ENCODE measurements at places on chromosomes 1 and 21.

GRCh38 chr1:96632045-96632664, 89.4 kb upstream of the PTBP2 start:
- no peak for DNase-seq

GRCh38 chr1:232988572-232989040, 38.2 kb downstream of the NTPCR start:
- no peak for DNase-seq

DNA sequence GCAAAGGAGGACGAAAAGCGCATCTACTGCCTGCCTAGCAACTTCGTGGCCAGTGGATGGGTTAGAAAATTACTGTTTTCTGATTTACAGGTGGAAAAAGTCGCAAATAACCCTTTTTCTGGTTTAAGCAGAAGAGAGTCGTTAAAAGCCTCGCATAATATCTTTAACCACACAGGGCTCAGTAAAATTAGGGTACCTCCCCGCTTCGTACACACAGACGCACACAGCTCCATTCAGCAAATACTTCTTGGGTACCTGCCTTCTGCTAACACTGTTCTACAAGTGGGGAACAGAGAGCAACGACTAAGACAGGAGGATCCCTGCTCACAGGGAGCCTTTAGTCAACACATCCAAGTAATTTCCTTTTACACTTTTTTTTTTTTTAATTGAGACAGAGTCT, 704 bp downstream of the ALG6 start:
- peak; percentile 5 for DNase-seq

DNA sequence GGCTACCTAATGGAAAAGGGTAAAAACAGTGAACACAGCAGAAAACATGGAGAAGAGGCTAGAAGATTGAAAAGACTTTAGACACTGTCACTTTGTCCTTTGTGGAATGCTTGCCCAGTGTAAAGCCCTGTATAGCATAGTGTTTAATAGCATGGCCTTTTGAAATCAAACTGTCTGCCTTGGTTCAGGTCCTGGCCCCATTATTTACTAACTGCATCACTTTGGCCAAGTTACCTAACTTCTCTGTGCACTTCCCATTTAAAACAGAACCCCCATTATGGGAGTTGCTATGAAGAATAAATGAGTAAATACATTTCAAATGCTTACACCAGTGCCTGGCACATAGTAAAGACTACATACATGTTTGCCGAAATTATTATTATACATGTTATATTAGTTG, 12.1 kb downstream of the PHC2 start:
- DNase-seq, result no peak

- DNase-seq, result no peak
Measured at GRCh38 chr1:88104236-88104635, 579.8 kb upstream of the PKN2 start.

GRCh38 chr1:243917177-243917862, 67.3 kb upstream of the AKT3 start:
- DNase-seq, result peak; percentile 2

DNA sequence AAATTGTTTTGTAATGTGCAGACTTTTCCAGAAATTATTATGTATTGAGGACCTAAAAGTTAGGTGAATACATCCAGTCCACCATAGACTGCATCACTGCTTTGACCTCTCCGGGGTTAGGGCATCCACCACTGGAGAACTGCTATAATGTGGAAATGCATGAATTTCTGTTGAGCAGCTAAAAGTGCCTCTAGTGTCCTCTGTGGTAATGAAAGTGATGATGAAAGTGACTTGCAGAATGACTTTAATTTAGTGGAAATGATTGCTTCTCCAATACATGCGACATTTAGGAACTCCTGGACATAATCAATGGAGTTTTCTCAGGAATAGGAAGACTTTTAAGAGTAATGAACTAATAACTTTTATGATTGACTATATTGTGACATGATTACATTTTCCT, 170.8 kb downstream of the LBR start:
- no peak for DNase-seq

- DNase-seq, result no peak
Measured at GRCh38 chr1:117570988-117571409, 34.8 kb upstream of the TENT5C start.

- DNase-seq, result no peak
Measured at GRCh38 chr1:17067069-17067426, 13.2 kb upstream of the SDHB start.

DNA sequence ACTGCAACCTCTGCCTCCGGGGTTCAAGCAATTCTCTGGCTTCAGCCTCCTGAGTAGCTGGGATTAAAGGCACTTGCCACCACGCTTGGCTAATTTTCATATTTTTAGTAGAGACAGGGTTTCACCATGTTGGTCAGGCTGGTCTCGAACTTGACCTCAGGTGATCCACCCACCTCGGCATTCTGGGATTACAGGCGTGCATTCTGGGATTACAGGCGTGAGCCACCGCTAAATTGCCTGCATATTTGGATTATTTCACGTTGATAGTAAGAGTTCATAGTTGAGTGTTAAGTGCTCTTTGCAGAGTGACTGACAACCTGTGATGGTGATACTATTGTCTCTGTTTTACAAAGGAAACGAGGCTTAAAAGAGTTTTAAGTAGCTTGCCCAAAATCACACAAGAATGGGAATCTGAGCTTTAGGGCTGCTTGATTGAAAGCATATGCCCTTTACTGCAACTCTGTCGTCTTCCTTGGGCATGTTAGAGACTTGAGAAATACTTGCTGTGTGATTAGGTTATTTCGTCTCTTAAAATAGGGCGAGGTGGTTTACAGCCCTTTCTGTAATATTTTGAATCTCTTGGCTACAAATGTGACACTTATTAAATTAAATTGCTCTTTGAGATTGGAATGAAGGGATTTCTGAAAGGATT, 12.4 kb downstream of the CDC42 start:
- DNase-seq, result no peak

DNA sequence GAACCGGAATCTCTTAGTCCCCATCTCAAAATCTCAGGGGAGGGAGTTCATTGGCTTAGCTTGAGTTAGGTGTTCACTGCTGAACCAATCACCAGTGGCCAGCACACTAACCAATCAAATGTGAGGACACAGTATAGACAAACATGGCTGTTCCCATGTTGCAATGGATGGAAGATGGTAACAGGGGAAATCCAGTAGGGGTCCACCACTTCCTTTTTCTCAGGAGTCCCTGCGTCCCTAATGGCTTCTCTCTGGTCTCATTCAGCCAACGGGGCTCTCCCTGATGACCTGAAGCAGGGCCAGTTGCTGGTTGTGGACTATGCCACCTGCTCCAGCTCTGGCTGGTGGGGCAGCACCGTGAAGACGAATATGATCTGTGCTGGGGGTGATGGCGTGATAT, 9.7 kb downstream of the CELA2B start:
- no peak for DNase-seq

- no peak for DNase-seq
Measured at GRCh38 chr1:52360595-52360968, 5.4 kb downstream of the CC2D1B start.

- no peak for DNase-seq
Measured at GRCh38 chr1:83734420-83734819, 264.5 kb downstream of the TTLL7 start.

DNA sequence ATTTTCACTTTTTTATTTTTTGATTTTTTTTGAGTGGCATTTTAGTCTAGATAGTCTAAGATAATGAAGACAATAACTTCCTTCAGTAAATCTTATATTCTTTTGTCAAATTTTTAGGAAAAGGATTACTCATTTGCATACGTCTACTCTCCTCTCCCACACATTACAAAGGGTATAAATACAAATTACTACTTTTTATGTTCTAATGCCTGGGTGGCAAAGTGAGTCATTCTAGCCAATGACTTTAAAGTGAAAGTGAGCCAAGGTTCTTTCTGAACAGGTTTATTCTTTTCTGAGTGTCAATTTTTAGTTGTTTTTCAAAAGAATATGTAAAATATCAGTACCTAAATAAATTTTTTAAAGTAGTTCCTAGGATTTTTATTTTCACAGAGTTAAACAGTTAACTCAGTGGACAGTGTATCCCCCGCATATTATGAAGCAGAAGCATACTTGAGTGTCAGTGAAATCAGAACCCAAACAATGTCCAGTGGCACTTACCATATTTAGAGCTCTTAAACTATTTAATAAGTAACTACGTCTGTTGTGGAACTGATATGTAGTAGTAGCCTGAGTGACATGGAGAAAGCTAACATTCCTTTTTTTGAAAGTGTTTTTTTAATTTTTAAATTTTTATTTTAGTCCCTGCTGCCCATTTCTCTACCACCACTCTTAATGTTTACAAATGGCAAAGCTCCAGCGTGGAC, 141.7 kb downstream of the PHTF1 start:
- no peak for DNase-seq

DNA sequence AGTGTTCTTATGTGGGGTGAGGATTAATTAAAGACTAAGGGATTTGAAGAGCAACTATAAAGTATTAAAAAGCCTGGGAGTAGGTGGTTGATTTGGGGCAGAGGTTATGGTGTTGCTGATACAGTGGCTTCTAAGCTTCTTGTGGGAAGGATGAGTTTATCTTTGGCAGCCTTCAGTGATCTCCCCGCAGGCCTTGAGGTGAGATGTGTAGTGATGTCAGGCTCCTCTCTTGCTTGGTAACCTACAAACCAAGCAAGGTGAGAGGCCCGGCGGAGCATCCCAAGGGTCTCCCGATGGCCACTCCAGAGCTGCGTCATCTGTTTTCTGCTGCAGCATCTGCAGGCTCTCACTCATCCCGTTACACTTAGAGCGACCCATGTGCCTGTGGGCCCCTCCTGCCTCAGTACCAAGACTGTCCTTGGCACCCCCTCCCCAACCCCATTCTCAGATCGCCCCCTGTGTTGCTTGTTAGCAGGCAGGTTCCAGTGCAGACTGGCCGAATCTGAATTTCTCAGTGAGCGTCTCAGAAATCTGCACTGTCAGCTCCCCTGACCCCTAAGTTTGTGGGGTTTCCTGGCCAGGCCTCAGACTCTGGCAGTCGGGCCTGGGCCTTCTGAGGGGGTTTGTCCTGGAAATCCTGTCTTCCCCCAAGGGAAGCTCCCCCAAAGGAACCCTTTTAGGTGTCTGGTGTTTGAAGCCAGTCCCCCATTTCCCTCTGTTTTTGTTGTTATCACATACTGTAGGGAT, 77.9 kb downstream of the GALNT2 start:
- DNase-seq, result no peak

GRCh38 chr1:221793439-221794078, 51.7 kb upstream of the DUSP10 start:
- DNase-seq, result peak; percentile 36

- no peak for DNase-seq
Measured at GRCh38 chr1:64527786-64528185, 57.9 kb downstream of the CACHD1 start.

GRCh38 chr1:99707535-99708142, 58.8 kb downstream of the FRRS1 start:
- peak; percentile 63 for DNase-seq

DNA sequence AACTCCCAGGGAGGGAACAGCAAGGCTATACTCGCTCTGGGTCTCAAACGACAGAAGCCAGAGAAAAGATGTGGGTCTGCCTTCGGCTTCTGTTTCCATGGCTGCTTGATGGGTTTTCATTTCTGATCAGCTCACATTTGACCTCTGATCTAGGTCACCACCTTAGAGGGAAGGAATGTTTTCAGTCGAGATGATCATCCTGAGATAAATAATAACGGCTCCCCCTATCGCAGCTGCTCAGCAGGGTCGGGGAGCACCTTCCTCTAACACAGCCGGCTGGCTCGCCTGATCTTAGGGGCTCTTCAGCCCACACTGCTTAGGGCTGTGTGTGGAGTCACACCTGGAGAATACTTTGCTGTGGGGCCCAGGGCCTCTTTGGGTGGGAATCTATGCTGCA, 53.1 kb upstream of the ZNF648 start:
- DNase-seq, result no peak

DNA sequence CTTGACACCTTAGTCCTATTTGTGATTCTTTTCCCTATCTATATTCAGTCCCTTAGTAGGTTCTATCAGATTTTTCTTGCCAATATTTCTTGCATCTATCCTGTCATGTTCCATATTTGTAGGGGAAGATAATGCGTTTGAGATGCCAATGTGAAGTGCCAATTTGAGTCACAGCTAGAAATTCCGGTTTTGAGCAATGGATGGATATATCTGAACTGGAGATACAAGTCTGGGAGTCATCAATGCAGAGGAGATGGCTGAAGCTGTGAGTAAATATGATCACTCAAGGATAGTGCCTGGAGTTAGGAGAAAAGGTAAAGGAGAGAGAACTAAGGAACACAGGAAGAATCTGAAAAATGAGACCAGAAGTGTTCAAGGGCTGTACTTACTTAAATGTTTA, 93.8 kb downstream of the COQ8A start:
- no peak for DNase-seq

DNA sequence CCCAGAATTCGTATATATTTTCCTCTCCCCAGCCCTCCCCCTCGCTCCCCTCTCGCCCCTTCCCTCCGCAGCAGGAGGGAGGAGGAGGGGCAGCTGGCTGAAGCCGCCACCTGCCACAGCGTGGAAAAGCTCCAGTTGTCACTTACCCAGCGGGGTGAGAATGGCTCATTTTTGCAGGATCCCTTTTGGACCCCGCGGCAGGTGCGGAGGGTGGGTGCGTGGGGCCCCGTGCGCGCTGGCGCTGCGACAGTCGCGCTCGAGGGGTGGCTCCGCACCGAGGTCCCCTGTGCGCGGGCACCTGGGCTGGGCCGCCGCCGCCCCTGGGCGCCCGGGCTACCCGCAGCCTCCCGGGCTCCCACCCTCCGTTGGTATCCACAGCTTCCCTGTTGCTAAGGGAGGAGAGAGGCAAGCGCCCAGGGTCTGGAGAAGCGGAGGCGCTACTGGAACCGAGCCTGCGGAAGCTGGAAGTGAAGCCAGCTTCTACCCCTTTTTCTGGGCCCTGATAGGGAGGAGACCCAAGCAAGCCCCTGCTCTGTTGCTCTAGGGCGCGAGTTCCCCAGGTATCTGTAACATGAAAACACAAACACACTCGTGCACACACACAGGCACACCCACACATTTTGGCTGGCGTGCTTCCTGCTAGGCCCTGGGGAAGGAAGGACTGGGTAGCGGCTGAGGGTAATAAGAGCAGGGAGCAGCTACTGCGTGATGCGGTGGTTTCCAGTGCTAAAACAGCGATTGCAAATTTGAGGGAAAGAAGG, at the start of gene ERICH3:
Gene ERICH3, minus strand, starts transcription at position 442 of the 761 bp plus-strand sequence. Its CDS starts 273 bp downstream, at position 169.
- no peak for DNase-seq

GRCh38 chr21:39531064-39531463, 79.3 kb downstream of the SH3BGR start:
- DNase-seq, result no peak

GRCh38 chr1:52139817-52140540, 1.9 kb upstream of the ZFYVE9 start:
- peak; percentile 44 for DNase-seq

DNA sequence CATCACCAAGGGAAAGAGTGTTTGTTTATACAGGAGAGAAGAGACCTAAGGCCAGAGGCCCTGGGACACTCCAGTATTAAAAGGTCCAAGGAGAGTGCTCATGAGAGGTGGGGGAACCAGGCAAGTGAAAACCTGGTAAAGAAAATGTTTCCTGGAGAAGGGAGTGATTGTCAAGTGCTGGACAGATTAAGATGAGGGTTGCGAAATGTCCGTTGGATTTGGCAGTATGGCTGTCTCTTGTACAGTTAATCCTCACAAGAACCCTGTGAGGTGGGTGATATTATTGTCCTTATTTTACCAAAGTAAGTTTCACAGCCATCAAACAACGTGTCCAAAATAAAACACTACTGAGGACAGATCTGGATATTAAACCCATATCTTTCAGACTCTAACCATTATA, 44.2 kb downstream of the RPAP2 start:
- no peak for DNase-seq
